ENCODE measurements at places on chromosomes 13 and 19. TPM values are rescaled to one million over a fixed set of nuclear protein-coding genes. Genes with fewer than 3 reads are reported as not detected.

GRCh38 chr19:43467730-43468129 lies 2.3 kb upstream of the LYPD3 start:
- no peak overlapping the region for H3K4me3 ChIP-seq
- H3K27me3 ChIP-seq, result peaks cover 12% of the 10 kb centered on the region
- peaks cover 8% of the 10 kb centered on the region for H3K4me1 ChIP-seq
- no peaks in the 10 kb centered on the region for H3K36me3 ChIP-seq
- H3K27ac ChIP-seq, result no peak overlapping the region
- no peak for DNase-seq

Gene SIGLECL1
- polyA plus RNA-seq, result not detected

Gene TMEM150B
- not detected for polyA plus RNA-seq

GRCh38 chr19:38653028-38653571 lies 5.7 kb downstream of the ACTN4 start:
- H3K36me3 ChIP-seq, result no peaks in the 10 kb centered on the region
- no peaks in the 10 kb centered on the region for H3K27me3 ChIP-seq
- H3K4me1 ChIP-seq, result peaks cover 27% of the 10 kb centered on the region
- no peak for DNase-seq

DNA sequence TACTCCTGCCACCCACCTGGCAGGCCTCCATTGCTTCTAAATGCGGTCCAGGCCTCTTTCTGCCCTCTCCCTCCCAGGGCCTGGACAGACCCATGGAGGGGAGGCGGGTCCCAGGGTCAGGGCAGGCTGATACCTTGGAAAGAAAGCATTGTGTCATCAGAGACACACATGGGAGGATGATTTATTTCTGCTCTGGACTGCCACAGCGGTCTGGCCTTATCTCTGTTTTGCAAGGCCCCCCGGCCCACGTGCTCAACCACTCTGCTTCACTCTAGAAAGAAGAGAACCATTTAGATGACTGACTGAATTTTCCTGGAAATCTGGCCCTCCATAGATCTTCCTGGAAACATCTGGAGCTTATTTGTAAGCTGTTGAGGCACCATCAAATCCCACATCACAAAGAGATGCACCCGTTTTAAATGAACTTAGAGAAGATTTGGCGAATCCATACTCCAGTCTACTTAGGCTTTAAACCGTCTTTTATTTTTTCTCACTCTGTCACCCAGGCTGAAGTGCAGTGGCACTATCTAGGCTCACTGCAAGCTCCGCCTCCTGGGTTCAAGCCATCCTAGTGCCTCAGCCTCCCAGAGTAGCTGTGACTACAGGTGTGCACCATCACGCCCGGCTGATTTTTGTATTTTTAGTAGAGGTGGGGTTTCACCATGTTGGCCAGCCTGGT lies 48.3 kb upstream of the URI1 start:
- no peak for DNase-seq
- no peaks in the 10 kb centered on the region for H3K36me3 ChIP-seq
- H3K4me1 ChIP-seq, result no peaks in the 10 kb centered on the region
- no peaks in the 10 kb centered on the region for H3K27me3 ChIP-seq
- no peak overlapping the region for H3K27ac ChIP-seq
- no peak overlapping the region for H3K4me3 ChIP-seq

DNA sequence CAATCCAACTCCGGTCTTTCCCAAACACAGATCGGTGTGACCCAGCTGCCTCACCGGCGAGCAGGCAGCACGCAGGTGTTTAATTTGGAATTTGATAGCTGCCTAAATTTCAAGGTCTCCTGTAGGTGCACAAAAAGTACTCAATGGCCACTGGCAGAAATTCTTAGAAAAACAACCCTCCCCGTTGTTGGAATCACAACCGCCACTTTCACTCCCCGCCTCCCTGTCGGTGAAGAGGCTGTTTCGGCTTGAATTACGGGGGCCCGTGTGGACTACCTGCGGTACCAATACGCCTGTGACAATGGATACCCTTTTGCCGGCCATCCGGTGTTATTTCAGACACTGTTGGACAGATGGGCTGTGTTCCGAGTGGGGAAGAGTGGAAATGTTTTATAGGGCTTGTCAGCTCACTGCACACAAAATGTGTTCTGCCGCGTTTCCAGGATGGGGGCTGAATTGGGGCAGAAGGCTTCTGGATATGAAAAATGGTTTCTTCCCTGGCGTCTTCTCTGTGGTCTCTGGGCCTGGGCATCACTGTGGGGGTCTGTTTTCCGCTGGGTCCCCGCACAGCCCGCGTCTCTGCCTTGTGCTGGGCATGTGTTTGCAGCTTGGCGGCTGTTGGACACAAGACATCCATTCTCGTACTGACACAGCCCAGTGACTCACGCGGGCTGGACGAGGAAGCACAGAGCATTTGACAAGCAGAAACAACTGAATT lies 45.4 kb downstream of the ZIC5 start:
- no peak for DNase-seq
- H3K4me3 ChIP-seq, result no peak overlapping the region
- H3K27ac ChIP-seq, result no peak overlapping the region
- H3K36me3 ChIP-seq, result no peaks in the 10 kb centered on the region
- H3K4me1 ChIP-seq, result no peaks in the 10 kb centered on the region

DNA sequence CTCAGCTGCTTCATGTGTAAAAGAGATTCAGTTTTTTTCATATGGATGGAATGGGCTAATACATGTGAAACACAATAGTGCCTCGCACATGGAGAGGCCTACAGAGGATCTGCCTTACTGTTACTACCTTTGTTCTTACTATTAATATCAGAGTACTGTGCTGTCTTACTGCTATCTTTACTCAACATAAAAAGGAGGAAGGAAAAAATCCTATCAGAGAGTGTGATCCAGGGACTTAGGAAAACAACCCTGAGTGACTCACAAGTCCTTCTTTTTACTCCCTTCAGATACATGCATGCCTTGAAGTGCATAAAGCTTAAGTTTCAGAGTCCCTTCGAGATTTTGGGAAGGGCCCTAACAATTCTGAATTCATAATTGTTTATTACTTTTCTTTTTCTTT lies 136.8 kb downstream of the TBC1D4 start:
- H3K36me3 ChIP-seq, result no peaks in the 10 kb centered on the region
- no peaks in the 10 kb centered on the region for H3K27me3 ChIP-seq
- H3K4me3 ChIP-seq, result no peak overlapping the region
- no peaks in the 10 kb centered on the region for H3K4me1 ChIP-seq

- no peaks in the 10 kb centered on the region for H3K27me3 ChIP-seq
- H3K4me3 ChIP-seq, result no peak overlapping the region
- no peak overlapping the region for H3K27ac ChIP-seq
- no peak for DNase-seq
- no peaks in the 10 kb centered on the region for H3K4me1 ChIP-seq
These were observed 100.3 kb downstream of the ITGBL1 start for GRCh38 chr13:101552786-101553185.

Gene KLF1
- polyA plus RNA-seq, result not detected

GRCh38 chr13:43339145-43339804 lies 315.9 kb downstream of the DNAJC15 start:
- DNase-seq, result no peak
- H3K4me3 ChIP-seq, result no peak overlapping the region
- no peak overlapping the region for H3K27ac ChIP-seq
- H3K36me3 ChIP-seq, result no peaks in the 10 kb centered on the region
- no peaks in the 10 kb centered on the region for H3K27me3 ChIP-seq
- no peaks in the 10 kb centered on the region for H3K4me1 ChIP-seq

All from B cell (primary cell).